ENCODE measurements at places on chromosomes 5 and 9.

DNA sequence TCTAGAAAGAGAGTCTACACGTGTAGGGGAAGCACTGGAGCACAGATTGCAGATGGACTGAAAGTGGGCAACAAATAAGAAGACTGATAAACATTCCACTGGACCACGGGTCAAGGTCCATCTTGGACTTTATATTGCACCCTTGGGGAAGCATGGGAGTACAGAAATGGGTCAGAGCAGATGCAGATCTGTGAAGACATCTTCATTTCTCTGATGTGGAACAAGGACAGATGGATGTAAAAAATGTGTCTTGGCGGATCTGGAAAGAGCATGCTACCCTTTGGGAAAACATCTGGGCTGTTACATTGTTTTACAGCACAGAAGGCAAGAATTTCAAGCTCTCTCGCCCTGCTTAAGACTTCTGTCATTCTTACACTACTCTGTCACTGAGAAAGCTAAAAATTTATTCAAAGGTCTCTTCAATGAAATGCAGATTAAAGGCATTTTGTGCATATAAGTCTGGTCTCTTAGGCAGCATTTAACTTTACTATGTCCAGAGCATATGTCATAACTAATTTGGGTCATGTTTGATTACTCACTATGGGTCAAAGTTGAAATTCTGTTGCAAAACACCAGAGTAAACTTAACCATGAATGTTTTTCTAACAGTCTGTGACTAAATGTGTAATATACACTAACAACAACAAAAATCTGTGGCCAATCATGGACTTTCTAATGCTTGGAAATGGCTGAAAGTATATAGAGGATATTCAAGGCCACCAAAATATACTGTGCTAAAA, 756.4 kb upstream of the DMAC1 start:
- DNase-seq = no peak

DNA sequence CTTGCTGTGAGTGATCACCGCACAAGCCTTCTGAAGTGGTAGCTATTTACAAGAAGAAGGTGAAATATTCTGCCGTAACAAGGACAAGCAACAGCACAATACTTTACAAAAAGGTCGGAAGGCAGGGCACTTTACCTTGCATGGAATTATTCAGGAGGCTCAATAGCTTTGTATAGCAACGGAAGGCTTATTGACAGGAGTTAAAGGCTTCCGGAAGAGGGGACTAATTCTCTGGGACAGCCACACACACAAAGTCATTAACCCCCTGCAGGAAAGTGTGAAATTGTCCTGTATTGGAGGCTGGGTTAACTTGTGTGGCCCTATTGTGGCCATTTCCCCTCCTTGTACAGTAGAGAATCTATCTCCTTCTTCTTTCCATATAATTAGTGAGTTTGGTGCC, 199.3 kb upstream of the SEMA6A start:
- DNase-seq = no peak

GRCh38 chr5:375921-376798, 54.6 kb downstream of the AHRR start:
- DNase-seq = no peak

DNA sequence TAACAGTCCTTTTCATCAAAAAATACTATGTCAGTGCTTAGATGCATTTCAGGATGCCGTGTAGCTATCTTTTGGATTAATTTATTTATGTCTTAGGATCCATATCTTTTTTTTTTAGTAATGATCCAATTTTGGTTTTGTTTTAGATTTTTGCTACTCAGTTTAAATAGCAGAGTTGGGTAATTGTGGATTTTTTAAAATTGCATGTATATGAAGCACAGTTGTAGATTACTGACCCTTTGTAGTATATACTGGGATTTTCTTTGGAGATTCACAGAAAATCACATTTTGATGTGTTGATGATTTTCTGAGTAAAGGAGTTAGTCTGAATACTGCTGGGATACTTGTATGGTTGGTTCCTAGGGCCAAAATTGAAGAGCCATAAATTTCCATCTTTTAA, 111.8 kb downstream of the NIPBL start:
- no peak for DNase-seq

- DNase-seq = no peak
Measured at GRCh38 chr5:166329149-166329800, 1962.2 kb upstream of the WWC1 start.

GRCh38 chr9:34322899-34323591, 6.0 kb downstream of the KIF24 start:
- no peak for DNase-seq

- DNase-seq = no peak
Measured at GRCh38 chr5:121429761-121430160, 421.9 kb upstream of the FTMT start.

DNA sequence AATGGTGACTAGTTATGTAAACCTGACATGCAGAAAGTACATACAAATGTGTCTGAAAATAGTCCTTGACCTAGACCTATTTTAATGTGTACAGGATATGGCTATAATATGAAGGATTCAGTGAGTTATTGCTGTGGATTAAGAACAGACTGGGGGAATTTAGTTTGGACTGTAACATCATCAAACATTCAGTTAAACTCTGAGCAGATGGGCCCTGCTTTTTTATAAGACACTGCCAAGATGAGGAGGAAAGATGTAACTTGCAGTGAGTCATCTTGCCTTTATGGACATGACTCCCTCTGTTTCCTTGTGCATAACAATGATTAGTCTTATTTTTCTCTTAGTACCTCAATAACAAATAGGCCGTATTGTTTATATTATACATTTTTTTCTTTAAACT, 12.2 kb downstream of the PPP3R2 start:
- no peak for DNase-seq

GRCh38 chr5:153974813-153975163, 63.9 kb downstream of the FAM114A2 start:
- no peak for DNase-seq

DNA sequence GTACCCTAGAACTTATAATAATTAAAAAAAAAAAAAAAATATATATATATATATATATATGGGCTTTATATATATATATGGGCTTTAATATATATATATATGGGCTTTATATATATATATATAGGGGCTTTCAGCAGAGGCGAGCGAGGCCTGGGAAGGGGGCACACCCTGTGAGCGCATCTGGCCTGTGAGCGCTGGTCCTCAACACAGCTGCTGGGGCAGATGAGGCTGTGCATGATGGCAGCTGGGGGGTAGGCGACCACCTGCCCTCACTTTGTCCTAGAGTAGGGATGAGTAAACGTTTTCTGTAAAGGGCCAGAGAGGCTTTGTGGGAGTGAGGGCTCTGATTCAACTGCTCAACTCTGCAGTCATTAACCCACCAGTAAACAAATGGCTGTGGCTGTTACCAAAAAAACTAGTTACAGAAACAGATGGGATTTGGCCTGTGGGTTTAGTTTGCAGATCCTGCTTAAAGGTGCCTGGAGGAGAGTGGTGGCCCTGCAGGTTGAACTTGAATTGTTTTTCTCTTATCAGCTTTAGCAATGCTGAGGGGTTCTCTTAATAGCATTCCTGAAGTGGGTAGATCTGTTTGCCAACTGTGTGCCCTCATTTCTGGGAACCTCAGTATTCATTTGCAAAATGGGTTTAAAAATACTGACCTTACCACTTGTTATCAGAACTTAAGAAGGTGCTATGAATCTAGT, 88.1 kb upstream of the EPB41L4B start:
- DNase-seq = no peak

- no peak for DNase-seq
Measured at GRCh38 chr5:31161781-31162181, 31.7 kb upstream of the CDH6 start.

DNA sequence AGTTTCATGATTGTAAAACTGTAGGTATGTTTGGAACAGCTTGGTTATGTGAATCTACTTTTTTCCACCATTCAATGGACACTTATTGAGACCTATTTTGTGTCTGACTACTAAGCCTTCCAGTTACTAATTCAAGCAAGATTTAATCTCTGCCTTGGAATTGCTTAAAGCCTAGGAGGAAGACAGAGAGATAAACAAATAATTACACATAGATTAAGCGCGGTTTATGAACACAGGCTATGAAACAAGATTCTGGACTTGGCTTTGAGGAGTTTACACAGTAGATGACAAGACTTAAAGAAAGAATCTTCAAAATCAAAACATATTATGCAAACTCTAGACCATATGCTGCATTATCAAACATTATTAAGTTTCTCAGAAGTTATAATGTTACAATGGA, 340.4 kb downstream of the RASEF start:
- no peak for DNase-seq

GRCh38 chr9:17739736-17740135, 160.9 kb downstream of the SH3GL2 start:
- DNase-seq = no peak

DNA sequence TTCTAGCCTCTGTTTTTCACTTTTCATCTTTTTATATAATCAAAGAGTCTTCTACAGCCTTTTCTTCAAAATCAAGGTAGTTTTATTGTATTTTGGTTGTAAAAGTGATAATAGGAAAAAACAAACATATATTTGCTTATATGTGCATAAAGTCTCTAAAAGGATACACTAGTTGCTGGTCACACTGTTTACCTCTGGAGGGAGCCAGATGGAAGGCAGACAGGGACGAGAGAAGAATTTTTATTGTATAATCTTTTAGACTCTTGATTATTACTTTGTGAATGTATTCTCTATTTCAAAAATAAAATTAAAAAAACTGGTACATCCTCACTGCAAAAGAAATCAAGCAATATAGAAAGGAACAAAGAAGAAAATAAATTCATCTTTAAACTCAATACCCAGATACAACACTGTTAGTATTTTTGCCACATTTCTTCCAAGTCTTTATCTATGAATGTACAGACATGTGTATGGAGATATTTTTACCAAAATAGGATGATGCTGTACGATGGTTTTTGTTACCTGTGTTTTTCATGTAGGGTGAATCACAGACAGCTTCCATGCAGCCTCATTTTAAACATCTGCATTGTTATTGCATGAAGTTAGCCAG, 6.1 kb upstream of the RNF183 start:
- peak; percentile 22 for DNase-seq

DNA sequence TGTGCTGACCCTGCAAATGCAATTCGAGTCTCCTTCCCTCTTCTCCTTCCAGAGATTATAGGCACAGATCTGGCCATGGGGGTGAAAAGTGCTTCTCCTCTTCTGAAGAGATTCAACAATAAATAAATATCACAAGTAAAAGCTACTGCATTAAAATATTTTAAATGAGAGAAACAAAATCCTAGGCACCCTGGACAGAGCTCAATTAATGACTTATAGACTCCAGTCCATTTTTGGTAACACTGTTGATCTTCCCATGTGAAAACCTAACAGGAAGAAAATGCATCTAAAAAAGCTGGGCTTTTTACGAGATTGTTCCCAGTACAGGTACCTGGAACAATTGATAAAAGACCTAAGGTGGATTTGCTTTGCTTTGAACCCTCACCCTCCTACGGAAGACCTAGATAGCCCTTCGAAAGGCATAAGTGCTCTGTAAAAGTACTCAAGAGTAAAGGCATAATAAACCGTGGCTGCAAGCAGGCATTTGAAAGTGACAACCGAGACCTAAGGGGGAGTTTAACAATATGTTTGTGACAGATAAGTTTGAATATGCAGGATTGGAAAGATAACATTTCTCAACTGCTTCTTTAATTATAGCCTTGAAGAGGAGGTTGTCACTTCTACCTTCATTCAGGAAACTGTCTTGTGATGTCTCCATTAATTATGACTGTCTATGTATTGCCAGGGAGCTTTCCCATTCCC, 29.4 kb upstream of the MED10 start:
- DNase-seq = no peak

DNA sequence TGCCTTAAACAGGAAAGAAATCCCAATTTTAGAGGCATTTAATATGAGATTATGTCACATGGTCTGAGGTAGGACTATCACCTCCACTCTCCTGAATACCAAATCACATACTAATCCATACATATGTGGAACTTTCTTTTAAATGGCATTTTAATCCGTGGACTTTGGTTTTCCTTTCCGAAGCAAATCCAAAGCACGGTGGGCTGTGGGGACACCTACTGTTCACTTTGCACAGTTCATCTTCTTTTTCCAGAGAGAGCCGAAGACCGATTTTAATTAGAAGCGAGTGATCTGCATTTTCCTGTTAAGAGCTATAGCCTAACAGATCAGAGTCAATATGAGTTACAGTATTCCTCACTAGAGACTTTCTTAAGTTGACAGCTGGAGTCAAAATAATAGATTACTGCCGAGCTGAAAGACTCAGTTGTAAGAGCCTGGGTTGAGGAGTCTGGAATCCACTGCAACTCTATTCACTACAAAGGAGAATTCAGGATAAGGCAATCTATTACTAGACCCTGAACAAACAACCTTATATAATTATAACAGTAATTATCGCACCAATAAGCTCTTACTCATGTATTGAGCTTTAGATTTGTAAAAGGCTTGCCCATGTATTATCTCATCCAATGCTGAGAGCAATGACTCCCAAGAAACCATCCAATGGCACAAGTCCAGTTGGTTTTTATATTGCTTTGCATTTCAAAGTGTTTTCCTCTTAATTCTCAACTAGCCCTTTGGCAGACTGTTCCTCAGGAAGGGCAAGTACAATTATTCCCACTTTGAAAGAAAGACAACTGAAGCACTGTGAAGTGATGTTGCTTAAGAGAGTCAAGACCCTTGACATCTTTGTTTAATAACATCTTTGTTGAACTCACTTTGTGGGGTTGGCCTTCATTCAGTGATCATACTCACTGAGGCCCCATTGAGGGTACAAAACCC, 144.7 kb downstream of the TRPM6 start:
- DNase-seq = no peak

DNA sequence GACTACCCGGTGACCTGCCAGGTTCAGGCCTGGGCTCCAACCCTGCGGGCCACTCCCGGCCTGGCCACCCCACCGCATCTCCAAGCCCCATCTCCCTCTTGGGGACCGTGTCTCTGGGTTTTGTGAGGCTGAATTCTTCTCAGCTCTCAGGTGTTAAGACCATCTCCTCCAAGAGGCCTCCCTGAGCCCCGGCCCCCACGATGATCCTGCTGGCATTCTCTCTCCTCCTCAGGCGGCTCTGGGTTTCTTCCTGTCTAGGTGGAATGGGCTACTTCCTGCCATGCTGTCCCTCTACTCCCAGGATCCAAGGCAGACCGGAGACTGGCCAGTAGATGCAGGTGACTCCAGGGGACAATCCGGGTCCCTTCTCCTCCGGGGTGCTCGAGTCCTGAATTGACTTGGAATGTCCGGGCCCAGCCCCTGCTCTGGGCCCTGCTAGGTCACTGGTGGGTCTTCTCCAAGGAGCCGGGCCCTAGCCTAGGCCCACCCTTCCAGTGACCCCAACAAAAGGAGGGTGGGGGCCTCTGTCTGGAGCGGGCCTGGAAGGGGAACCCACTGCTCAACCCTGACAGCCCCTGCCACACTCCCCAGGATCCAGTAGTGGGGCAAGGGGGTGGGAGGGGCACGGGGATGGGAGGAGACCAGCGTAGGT, 219.8 kb downstream of the C9orf50 start:
- DNase-seq = no peak

- no peak for DNase-seq
Measured at GRCh38 chr5:172864747-172865146, 30.7 kb downstream of the ERGIC1 start.

- DNase-seq = no peak
Measured at GRCh38 chr9:18240213-18240612, 233.7 kb upstream of the ADAMTSL1 start.

DNA sequence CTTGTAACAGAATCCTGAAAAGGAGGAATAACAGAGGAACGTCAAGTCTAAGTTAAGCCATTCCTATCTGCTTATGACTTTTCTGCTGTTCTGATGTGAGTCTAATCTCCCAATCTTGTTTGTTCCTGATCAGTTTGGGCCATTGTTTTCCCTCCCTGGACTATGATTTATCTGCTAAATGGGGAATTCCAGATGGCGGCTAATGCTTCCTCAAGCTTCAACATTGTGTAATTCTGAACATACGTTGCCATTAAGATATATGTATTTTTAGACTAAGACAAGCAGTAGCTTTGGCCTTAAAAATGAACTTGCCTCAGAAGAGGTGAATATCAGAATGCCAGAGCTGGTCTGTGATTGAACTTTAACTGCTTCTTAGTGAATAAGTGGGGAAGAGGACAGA, 142.7 kb downstream of the PRKACG start:
- no peak for DNase-seq

Data from effector memory CD8-positive, alpha-beta T cell (primary cell).